ENCODE measurements at places on chromosomes 1 and 21.
A peak's percentile ranks its signal among the peaks of the same experiment; 100 is the strongest.

DNA sequence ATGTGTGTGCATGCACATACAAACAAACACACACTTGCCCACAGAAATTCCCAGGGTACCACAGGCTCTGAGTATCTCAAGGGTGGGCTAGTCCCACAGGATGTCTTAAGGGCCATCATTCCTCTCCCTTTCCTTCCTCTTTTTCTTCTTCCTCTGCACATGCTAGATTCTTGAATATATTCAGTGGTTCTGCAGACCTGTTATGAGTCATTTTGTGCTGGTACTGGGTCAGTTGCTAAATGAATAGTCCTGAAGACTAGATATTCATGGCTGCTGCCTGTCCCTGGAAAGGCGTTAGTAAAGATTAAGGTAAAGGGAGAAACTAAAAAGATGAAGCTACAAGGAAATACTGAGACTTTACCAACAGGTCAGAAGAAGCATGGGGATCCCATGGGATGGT, 256.7 kb upstream of the KIAA0040 start:
- no peak for DNase-seq

DNA sequence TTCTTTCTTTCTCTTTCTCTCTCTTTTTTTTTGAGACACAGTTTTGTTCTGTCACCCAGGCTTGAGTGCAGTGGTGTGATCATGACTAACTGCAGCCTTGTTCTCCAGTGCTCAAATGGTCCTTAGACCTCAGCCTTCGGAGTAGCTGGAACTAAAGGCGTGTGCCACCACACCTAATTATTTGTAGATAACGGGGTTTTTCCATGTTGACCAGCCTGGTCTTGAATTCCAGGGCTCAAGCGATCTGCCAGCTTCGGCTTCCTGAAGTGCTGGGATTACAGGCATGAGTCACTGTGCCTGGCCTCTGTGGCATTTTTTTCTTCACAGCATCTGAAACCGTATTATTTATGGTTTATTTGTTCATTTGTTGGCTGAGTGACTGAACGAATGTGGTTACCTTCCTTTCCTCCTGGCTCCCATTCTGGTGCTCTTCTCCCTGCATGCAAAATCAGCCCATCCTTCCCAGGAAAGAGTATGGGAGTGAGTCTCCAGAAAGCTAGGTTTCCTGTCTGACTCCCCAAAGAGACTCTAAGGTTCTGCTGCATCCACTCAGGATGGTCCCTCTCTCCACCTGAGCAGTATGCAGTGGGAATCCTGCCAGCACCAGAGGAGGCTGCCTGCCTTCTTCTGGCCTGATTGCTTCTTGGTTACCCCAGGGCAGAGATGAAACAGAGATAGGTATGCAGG, 155.0 kb upstream of the BEND5 start:
- DNase-seq, result no peak

- DNase-seq, result no peak
Observed at GRCh38 chr1:73593364-73593763, 604.6 kb downstream of the LRRIQ3 start.

- no peak for DNase-seq
Observed at GRCh38 chr21:34034369-34035014, 38.9 kb upstream of the MRPS6 start.

DNA sequence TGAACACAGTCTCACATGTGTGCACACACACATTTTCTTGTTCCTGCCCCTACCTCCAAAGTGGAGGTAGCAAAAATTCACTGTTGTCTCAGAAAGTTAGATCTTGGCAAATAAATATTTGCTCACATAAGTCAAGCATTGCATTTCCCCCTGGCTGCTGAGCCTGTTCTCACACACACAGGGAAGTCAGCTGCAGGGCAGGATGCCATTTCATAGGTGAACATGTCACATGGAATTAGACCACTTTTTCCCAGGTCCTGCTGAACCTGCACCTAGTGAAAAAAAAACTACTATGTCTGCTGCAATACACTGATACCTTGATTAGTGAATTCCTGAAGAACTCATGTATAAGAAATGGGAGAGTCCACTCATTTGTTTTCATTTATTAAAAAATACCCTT, 5.3 kb upstream of the CD55 start:
- DNase-seq, result no peak

- DNase-seq, result no peak
Observed at GRCh38 chr1:8456308-8456912, 138.5 kb downstream of the SLC45A1 start.

DNA sequence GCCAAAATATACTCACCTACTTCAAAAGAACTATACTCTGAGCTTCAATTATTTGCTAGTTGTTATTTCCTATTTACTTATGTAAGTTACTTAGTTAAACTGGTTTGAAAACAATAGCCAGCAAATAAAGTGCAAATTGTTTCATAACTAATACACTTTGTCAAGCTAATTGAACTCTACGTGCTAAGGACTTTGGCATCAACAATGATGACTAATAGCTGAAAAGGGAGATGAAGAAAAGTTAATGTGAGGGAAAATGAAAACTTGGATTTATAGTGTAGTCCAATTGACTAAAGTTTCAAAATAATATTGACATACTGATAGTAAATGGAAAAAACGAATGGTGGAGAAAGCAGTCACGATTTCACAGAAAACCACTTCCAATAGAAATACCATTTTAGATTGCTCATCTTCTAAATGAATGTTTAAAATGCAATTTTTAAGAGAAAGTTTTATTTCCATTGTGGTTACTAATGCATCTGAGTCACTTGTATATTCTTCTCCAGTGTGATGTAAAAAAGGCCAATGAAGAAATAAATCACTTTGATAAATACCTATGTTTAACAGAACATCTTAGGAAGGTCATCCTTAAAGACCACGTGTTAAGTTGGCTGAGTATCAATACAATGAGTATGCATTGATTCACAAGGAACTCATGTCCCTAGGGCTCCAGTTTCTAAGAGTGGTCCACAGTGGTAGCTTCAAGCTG, 455.2 kb downstream of the LTN1 start:
- DNase-seq, result no peak

DNA sequence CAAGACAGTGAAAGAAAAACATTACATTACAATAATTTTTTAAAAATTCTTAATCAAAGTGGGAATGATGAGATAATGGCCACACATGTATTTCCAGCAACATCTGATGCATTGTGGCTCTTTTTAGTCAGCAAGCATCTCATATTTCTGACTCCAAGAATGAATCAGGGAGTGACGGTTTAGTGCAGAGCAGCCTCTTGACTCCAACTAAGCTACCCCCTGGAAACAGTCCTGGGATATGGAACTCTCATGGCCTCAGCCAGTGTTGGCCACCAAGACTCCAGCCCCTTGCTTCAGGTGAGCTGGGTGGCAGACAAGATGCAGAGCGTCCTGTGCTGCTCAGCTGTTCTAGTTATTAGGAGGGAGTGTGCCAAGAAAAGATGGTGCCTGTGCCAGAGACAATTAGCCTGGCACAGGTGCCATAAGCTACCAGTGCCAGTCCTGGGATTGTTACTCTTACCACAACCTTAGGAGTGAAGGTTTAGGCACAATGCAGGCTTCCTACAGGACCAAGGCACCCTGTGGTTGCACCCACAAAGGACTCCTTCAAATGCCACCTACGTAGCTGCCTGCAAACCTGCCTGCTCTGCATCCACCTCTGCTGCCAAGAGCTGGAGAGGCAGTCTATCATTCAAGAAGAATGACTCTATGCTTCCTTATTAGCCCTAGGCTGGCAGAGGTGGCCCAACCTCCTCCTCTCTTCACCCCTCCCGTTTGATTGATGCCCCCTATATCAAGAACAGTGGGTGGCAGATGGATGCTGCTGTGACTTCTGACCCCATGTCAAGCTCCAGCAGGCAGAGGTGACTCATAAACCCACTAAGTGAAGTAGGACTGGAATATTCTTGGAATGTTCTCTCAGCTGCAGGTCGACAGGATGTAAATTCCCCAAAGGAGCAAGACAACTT, 6.0 kb upstream of the SEC16B start:
- DNase-seq, result no peak

DNA sequence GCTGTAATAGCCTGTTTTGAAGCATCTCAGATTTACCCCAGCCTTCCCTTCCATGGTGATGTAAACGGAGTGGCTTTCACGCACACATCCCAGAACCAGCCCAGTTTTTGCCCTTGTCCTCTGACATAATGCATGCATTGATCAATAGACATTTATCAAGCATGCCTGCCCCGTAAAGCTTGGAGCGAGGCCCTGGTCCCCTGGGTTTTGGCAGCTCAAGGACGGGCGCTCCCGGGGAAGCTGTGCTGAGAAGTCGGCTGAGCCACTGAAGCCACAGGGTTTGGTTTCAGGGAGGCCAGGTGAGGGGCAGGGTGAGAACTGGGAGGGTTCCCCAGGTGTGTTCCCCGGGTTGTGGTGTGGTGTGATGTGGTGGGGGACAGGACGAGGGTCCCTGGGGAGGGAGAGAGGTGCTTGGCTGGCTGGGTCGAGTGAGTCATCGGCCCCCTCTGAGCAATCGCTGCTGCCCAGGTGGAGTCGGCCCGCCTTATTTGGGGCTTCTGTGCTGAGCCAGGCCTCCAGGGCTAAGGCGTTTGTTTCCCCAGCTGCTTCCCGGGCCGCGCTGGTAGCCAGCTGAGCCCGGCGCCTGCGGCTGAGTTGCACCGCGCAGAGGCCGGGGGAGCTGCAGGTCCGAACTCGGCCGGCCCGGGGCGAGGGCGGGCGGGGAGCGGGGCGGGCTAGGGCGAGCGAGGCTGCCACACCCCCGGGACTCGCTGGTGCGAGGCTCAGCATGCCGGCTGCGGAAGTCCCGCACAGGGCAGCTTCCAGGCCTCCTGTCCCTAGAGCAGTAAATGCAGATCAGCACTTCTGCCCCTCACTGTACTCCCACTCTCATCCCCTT, 23.6 kb downstream of the ATP2B4 start:
- DNase-seq, result peak; percentile 80

DNA sequence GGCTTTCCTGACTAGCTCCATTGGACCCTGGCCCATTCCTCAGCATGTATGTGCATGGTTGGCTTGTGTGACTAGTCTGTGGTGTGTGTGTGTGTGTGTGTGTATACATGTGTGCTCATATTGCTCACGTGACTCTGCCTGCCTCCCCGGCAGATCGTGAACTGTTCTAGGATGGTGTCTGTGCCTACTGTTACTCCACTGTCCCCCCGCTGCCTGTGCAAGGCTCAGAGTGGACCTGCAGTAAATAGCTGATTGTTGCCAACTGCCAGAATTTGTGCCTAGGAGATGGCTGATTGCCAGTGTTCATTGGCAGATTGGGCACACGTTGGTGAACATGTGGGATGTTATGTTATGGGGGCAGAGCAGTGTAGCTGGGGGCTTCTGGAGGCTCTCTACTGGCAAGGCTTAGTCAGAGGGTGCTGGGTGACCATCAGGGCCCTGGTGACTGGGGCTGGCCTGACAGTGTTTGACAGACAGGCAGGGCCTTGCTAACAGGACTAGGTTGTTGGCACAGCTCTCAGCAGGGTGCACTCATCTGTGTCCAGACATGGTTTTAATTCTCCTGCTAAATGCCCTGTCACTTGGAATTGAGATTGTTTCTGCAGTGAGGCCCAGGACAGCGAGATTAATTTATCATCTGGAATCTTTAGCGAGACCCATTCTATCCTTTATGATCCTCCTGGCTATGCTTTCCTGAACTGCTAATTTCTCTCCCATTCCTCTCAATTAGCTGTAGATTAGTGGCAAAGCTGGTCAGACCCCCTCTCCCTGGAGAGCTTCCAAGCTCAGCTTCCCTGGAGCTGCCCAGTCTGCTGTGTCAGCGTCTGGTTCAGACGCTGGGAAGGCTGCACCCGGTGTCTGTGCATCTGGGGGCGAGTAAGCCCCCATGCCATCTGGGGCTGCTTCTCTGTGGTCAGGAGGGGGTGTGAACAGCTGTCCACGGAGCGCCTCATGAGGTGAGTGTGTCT, 20.8 kb downstream of the SLC6A17 start:
- DNase-seq, result no peak

DNA sequence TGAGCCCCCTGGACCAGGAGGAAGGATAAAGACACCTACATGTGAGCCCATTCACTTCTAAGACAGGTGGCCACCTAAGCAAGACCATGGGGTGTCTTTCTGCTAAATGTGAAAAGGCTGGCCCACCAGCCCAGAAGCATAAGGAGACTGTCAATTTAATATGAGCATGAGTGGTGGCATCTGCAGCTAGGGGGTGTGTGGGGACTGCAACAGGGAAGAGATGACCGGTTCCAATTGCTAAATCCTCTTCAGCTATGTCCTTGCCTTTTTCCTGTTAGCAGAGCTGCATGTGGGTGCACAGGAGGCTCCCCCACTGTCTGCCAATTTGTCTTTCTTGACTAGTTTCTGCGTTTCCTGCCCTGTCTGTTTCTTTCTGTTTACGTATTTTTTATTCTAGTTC, 22.3 kb upstream of the BMP8A start:
- DNase-seq, result no peak

GRCh38 chr1:235279694-235280093, 48.3 kb downstream of the ARID4B start:
- no peak for DNase-seq

DNA sequence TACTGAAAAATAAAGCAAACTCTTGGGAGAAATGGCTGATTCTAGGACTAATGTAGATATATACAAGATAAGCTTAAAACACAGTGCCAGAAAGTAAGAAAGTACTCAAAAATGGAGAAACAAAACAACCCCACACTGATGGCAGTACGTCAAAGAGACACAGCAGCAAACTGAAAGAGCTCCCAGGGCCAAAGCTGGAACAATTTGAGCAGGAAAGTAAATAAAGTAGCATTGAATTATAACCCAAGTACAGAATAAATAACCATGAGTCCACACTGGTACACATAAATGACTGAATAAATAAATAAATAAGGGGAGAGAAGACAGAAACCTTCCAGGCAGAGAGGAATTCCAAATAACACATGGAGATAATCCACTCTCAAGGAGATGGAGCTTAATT, 120.9 kb downstream of the GLUL start:
- no peak for DNase-seq

DNA sequence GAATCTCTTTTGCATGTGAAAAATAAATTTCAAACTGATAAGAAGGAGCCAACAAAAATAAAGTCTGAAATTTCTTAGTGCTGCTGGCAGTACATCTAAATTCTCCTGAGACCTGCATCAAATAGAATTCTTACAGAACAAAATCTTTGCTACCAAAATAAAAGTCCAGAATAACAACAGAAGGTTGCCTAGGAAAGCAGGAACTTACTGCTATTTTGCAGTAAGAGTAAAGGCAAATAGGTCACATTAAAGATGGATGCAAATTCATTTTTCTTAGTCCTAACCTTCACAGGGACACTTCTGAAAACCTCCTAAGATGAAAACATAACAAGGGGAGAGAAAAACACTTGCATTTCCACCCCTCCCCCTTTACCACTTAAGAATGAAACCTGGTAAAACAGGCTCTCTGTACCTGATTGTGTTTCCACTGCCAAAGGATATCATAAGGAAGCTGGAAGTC, 59.0 kb downstream of the RUSC1 start:
- DNase-seq, result no peak

GRCh38 chr1:93605026-93605568, 76.5 kb downstream of the BCAR3 start:
- no peak for DNase-seq

DNA sequence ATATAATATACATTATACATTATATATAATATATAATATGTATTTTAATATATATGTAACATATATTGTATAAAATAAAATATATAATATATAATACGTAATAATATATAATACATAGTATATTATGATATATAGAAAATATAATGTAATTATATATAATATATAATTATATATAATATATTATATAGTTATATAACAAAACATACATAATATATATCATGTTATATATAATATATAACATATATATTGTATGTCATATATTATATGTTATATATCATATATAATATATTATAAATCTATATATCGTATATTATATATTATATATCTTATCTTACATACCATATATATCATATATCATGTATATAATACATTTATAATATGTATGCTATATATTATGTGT, 248.2 kb upstream of the TPTE start:
- no peak for DNase-seq

- DNase-seq, result no peak
Observed at GRCh38 chr1:50175719-50176639, 67.3 kb downstream of the ELAVL4 start.

Measured in NCI-H2107 (cell line).